Thymus (tissue), 14 donors: ENCODE measurements at places on chromosomes 16 and 17. TPM values are rescaled to one million over a fixed set of nuclear protein-coding genes. Genes with fewer than 3 reads are reported as not detected.

Gene REXO5
- polyA plus RNA-seq = 3.7 TPM

DNA sequence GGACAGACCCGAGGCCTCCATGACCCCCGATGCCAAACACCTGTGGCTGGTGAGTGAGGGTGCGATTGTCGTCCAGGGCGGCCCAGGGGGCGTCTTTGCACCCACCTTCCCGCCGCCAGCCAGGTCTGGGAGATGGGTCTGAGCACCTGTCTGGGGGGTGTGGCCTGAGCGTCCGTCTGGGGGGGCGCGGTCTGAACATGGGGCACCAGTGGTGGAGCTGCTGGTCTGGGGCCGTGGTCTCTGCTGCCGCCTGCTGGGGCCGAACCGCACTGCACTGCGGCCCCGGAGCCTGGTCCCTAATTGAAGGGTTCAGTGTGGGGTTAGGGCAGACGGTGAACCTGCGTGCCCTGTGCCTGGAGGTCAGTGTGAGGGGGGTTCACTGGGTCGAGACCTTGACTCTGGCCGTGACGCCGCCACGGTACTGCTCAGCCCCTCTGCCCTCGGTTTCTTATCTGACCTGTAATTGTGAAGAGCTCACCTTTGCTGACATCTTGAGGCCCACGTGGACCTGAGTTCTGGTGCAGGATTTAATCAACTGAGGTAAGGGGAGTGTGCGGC is 12.6 kb upstream of the TCF25 start:
- peak; percentile 66 for DNase-seq

- DNase-seq = no peak
Measured at GRCh38 chr16:30025156-30025555, 2.2 kb downstream of the C16orf92 start.

Gene PDIA2
- 1.8 TPM for polyA plus RNA-seq

GRCh38 chr17:75475851-75476250 is 19.4 kb downstream of the TMEM94 start:
- DNase-seq = no peak

Gene PRMT7
- 65.5 TPM for polyA plus RNA-seq

- no peak for DNase-seq
Measured at GRCh38 chr17:64658931-64659330, 3.2 kb downstream of the SMURF2 start.

- DNase-seq = no peak
Measured at GRCh38 chr17:57454729-57455062, 198.4 kb downstream of the MSI2 start.

Gene PTGES3L
- polyA plus RNA-seq = 1.1 TPM

DNA sequence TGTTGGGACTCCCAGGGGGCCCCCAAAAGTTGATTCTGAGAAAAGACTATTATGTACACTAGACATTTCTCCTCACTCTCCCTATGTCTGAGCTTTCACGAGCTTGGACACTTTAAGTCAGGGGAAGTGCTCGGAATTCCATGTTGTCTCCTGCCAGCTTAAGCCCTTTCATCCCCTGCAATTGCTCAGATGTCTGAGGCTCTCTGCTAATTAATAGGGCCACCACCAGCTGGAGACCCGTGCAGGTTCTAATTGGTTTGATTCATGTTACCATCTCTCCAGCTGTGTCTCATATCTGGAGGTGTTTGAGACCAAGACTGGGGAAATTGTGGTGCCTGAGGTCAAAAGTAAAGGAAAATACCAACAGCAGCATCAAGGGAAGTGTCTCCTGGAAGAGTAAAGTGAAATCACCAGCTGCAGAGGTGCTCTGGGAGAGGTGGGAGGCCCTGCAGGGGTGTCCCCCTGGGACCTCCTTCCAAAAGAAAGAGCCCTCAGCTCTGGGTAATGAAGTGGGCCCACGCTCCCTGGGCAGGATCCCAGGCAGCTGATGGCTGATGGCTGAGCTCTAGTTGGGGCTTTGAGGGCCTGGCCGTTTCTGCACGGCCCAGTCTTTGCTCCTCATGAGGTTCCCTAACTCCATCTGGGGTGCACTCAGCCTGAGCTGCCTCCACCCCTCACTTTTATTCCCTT is 5.8 kb upstream of the UTS2R start:
- no peak for DNase-seq

- DNase-seq = no peak
Measured at GRCh38 chr17:79064026-79064425, 10.6 kb upstream of the ENGASE start.

DNA sequence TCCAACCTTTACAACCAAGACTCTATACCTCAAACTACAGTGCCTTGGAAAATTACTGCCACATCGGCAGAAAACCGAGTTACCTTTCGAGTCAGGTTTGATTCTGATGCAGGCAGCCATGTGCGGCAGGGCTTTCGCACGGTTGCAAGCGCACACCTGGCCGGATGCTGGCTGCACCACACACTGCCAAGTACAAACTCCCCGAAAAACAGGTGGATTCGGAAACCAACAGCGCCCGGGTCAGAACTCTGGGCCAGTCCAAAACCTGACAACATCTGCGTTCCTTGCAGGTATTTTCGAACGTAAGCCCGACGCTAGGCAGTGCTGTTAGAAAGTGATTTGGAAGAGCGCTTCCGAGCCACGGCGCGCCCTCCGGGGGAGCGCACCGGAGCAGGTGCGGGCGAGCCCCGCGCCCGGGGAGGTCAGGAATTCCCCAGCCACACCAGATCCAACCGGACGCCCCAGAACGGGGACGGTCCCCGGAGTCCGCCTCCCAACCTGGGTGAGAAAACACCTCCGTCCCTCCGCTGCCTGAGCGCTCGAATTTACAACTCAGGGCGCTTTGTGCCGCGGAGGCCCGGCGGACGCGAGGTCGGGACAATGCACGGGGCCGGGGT is 1.2 kb downstream of the USP7 start:
- peak; percentile 89 for DNase-seq

GRCh38 chr17:10119203-10120108 is 79.0 kb downstream of the GAS7 start:
- peak; percentile 57 for DNase-seq

Gene ZFHX3
- polyA plus RNA-seq = 1.9 TPM

GRCh38 chr16:58377932-58378331 is 14.3 kb upstream of the GINS3 start:
- no peak for DNase-seq

GRCh38 chr16:2771496-2772402 is 5.3 kb downstream of the ELOB start:
- DNase-seq = no peak

DNA sequence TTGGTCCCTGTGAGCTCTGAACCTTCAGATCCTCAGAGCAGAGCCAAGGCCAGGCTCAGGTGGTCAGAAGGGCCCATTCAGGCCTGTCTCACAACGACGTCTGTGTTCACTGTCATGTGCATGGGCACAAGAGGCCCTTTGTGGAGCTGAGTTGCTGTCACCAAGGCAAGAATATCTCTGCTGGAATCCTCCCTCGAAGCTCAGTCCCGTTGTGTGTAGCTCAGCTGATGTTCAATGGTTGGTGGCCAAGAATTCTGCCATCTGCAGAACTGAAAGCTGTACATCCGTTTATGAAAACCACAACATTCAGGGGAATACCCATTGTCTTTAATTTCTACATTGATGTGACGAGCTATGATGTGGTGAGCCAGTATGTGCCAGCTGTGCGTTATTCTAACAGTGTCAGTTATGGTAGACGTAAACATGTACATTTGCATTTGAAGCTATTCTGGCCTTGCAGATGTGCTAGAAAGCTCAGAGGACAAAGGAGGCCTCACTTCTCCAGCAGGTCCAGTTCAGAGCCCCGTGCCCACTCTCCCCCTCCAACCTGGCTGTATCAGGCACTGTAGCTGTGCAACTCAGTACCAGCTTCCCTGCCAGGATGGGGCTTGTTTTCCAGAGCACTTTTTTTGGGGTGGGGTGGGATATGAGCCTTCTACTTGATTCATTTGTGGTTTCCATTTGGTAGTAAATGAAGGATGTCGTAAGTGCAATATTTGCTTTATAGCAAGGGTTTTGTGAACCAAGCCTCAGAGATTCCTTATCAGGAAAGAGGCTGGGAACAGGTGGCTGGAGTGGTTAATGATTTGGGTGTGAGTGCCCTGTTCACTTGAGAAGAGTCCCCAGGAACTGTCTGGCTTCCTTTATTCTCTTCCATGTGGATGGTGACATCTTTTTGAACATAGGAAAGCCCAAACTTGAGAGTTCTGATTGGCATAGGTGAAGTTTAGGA is 56.1 kb downstream of the B9D1 start:
- peak; percentile 75 for DNase-seq

Gene LCAT
- polyA plus RNA-seq = 51.9 TPM

Gene ZNF688
- 38.1 TPM for polyA plus RNA-seq

GRCh38 chr16:2288726-2289125 is 20.8 kb upstream of the RNPS1 start:
- DNase-seq = no peak

- DNase-seq = no peak
Measured at GRCh38 chr17:40418428-40418706, 671 bp upstream of the TOP2A start.

Gene MRPL58
- 40.9 TPM for polyA plus RNA-seq

DNA sequence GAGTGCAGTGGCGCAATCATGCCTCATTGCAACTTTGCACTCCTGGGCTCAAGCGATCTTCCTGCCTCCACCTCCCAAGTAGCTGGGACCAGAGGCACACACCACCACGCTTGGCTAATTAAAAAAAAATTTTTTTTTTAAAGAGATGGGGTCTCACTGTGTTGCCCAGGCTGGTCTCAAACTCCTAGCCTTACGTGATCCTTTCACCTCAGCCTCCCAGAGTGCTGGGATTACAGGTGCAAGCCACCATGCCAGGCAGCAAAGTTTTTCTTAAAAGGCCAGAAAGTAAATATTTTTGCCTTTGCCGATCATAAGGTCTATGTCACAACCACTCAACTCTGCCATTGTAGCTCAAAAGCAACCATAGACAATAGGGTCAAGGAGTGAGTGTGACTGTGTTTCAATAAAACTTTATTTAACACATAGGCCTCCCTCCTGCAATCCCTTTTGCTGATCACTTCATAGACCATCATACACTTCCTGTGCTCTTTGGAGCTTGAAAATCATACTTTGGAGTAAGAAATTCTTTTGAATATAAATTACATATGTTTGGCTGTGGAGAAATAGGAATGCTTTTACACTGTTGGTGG is 48.6 kb downstream of the PITPNC1 start:
- DNase-seq = no peak

DNA sequence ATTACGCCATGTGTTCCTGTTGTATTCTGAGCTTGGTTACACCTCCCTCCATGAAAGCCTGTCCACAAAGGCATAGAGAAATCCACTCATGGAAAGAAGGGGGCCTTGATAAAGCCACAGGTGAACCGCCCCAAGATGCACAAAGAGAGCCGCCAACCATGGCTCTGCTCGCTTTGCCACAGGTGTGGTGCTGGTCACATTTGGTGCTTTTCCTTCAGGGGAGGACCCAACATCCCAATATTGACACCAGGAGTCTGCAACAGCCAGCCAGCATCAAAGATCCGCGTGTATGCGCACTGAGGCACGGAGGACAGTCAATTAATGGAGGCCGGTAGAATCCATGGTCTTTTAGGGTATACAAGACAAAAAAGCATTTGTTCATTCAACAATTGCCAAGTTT is 7.3 kb downstream of the ABCA3 start:
- no peak for DNase-seq
